ENCODE measurements at places on chromosomes 5 and 9.

DNA sequence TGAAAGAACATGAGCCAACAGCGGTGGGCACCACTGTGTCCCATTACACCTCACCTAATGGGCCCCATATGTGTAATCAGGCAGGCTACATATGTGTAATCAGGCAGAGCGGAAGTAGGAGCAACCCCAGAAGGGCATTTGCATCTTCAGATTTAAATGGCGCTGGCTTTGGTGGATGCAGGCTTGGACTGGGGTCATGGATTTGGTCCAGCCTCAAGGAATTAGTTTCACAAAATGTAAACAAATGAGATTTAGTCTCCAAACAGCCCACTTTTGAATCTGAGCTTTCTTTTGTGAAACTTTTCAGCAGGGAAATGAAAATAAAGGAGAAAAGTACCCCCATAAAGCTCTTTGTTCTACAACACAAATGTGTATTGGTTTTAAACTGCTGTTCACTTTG is 161.3 kb downstream of the LPAR1 start:
- DNase-seq = no peak

GRCh38 chr5:73674669-73675004 is 48.6 kb downstream of the ARHGEF28 start:
- no peak for DNase-seq

- no peak for DNase-seq
Measured at GRCh38 chr5:52922384-52922783, 66.8 kb upstream of the ITGA2 start.

DNA sequence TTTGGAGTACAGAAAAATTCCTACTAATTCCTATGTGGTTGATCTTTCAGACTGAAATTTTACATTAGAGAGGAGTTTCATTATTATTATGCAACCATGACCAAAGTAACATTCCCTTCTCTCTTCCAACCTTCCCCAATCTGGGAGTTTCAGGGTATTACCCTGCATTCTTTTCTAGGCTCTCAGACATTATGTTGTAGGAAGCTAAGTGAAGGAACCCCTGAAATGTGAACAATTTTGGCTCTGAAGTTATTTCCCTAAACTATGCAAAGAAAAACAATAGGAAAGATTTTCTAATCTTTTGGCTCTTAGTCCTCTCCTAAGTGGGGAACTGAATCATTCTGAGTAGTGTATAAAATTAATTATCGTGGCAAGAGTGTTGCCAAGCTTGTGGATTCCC is 63.3 kb upstream of the ZFAND5 start:
- no peak for DNase-seq

GRCh38 chr5:91379246-91379913 is 3.7 kb downstream of the ARRDC3 start:
- no peak for DNase-seq

- no peak for DNase-seq
Measured at GRCh38 chr9:76619640-76620039, 144.6 kb upstream of the PCA3 start.

DNA sequence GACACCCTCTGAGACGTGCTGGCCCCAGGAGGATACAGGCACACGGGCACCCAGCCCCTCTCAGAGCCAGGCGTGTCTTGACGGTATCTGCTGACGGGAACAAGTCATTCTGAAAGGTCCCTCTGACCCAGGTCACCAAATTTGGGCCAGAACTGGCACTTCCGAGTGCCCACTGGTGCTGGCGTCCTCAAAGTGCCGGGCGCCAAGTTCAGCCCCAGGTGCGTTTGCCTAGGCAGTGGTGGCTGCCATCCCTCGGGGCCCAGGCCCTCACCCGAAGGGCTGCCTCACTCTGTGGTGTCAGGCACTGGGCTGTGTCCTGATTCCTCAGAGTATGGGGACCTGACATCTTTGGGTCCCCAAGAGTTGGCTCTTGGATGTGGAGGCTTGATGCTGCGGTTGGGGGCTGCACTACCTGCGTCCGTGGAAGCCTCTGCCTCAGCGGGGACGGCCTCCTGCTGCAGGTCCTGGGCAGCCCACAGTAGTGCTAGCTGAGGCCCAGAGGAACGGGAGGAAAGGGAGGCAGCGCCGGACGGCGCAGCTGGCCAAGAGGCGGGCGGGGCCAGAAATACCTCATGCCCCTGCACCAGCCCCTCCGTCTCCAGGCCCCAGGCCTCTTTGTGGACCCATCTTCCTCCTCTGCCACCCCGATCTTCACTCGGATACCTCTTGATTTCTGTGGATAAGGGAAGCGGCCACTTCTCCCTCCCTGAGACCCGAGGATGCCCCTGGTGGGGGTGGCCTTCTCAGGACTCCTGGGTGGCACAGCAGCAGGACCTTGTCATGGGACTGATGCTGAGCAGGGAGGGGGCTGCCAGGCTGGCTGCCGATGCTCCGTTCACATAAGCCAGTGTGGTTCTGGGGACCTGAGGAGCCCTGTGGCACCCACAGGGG is 109.4 kb upstream of the LMX1B start:
- no peak for DNase-seq

GRCh38 chr5:159861086-159861485 is 55.2 kb upstream of the ADRA1B start:
- no peak for DNase-seq

GRCh38 chr9:18324928-18325745 is 148.8 kb upstream of the ADAMTSL1 start:
- no peak for DNase-seq

- DNase-seq = no peak
Measured at GRCh38 chr9:117325831-117326230, 89.0 kb downstream of the ASTN2 start.

- no peak for DNase-seq
Measured at GRCh38 chr9:130844044-130844451, 9.0 kb downstream of the ABL1 start.

DNA sequence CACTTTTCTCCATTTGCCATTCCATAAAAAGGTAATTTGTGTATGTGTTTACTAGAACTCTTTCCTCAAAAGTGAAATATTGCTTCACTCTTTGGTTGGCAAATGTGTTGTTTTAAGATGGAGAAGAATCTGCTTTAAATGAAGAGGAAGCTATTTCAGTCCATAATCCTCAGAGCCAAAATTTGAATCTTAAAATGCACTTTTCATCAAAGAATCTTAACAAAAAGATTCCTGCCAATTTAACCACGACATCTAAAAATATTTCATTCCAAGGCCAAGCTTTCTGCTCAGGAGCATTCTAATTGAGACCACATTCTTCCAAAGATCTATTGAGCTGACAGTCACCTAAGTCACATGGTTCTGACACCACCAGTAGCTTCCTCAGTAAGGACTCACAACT is 7.5 kb downstream of the GABRB2 start:
- no peak for DNase-seq

- no peak for DNase-seq
Measured at GRCh38 chr9:69895659-69896058, 75.0 kb downstream of the CFAP95 start.

DNA sequence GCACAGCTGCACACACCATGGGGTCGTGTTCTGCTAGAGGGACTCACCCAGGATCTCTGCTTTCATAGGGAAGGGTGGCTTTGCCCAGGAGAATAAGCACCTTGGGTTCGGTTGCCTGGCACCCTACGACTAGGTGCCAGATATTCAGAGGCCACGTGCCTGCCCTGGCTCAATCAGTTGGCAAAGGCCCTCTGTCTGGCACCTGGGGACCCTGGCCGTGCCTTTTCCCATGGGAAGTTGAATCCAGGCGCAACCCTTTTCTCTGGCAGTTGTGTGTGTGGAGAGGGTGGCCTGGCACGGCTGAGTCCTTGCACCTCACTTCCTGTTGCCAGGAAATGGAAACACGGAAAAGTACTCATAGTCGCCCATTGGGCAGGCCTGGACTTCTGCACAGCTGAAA is 10.2 kb upstream of the ANKH start:
- no peak for DNase-seq

DNA sequence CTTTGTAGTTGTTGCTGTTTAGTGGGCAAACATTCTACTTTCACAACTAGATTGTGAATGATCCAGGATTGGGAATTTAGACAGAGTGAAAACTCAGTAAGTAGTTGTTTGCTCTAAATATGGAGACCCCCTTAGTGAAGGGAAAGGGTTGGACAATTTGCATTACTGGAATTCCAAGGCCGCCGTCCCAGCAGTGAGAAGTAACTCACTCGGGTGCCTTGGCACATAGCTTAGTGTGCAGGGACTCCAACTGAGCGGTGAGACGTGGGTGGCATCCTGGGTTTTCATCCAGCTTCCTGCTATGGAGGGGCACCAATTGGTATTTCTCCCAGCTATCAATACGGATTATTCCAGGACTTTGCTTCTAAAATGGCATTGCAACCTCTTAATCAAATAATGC is 69.7 kb upstream of the FCN1 start:
- DNase-seq = no peak

DNA sequence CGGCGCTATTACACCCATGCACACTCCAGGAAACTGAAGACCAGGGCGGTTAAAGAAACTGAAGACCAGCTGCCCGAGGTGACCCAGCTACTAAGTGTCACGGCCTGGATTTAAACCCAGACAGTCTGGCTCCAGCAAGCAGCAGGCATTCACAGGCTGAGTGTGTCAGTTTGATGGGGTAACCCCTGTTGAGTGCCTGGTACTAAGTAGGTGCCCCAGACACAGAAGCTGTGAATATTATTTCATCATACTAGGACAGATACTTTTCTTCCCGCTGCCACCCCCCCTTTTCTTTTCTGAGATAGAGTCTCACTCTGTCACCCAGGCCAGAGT is 7.3 kb downstream of the ENG start:
- no peak for DNase-seq

GRCh38 chr5:176774216-176775171 is 35.9 kb upstream of the UNC5A start:
- no peak for DNase-seq

DNA sequence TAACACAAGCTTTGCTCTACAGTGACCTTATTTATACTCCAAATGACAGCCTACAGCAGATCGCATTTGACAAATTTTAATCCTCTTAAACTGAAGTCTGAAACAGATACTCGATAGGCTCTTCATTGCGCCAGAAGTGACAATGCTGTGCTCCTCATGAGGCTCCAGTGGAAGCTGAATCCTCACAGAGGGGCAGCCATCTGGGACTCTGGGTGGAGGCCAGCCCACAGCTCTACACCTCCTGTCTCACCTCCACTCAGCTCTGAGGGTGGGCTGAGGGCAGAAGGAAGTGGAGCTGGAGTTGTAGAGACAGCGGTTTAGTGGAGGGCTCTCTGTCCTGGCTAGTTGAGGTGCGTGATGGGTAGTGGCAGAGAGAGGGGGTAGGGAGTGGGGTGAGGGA is 283.3 kb upstream of the ANKRD55 start:
- no peak for DNase-seq

DNA sequence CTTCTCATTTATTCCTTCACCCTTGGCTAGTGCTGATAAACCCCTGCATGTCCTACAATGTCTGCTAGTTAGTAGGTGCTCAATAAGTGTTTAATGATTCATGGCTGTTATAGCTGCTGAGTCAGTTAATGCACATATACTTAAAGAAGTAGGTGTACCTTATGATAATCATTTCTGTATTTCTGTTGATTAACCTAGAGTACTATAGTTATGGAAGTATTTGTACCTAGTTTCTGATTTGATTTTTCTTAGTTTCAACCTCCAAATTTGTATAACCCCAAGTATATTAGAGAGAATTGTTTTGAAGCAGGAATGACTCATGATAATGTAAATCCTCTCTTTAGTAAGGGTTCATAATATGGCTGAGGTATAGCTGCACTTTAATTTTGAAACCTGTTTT is 8.9 kb downstream of the SMAD5 start:
- DNase-seq = no peak

- no peak for DNase-seq
Measured at GRCh38 chr5:179347581-179347980, 2.3 kb upstream of the ADAMTS2 start.

GRCh38 chr9:97500263-97500662 is 1.2 kb upstream of the TMOD1 start:
- DNase-seq = no peak

DNA sequence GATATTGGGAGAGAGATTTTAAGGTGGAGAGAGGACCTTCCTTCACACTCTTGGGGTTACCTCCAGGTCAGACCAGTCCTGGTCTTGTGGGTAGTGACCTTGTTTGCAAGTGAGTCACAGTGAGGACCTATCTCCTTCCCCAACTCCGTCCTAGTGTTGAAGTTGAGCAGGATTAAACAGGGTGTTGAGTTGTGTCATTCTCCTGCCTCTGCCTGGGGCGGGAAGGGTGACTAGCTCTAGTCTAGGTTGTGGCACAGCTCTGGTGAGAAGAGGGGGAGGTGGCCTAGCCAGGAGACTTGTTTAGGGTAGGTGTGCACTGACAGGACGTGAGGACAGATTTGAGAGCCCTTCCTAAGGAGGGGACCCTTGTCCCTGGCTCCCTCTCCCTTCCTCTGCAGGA is 119.6 kb upstream of the PITX1 start:
- no peak for DNase-seq

DNA sequence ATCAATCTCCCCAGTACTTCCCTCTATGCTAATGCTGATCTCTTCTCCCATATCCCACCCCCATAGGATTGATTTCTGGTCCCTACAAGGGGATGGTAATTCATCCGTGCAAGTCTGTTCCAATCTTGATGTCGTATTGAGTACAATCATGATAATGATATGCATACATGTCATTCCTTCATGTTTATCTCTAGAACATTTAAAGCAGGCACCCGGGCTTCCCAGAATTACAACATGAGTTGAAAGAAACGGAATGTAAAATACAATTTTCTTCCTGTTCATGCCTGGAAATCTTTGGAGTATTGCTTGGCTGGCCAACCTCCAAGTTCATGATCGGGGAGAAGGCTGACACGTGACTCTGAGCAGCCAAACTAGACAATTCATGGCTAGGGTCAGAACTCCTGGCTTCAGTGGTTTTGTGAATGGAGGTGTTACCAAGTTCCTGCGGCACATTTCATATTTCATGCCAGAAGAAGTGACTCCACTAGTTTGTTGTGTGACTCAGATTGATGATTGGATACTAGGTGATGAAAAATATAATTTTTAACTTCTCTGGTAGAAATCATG is 66.6 kb downstream of the C9orf152 start:
- no peak for DNase-seq

DNA sequence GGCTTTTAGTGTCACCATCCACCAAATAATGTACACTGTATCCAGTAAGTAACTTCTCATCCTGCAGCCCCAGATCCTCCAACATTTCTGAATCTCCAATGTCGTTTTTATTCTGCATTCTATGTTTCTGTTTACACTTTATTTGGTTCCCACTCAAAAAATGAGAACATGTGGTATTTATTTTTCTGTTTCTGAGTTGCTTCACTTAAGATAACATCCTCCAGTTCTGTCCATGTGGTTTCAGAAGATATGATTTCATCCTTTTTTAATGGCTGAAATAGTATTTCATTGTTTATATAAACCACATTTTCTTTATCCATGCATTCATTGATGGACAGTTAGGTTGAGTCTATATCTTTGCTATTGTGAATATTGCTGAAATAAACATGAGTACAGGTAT is 677.3 kb upstream of the FTMT start:
- DNase-seq = no peak

- no peak for DNase-seq
Measured at GRCh38 chr9:38294220-38294960, 98.1 kb upstream of the ALDH1B1 start.

DNA sequence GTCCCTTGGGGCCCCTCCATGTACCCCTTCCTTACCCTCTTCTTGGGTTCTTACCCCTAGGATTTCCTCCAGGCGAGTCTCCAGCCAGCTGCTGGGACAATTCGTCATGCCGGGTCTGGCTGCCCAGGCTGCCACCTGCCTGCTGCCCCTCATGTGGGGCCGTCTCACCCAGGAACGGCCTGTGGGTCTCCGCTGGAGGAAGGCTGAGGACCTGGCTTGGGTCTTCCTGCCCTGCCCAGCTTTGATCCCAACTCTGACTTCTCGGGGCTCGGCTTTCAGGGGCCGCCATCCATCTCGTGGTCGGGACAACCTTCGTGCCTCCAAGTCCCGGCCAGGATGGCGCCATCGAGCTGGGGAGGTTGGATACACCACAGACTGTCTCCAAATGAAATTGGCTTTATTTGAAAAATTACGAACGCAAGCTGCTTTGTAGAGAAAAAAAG is 38.1 kb downstream of the HMCN2 start:
- DNase-seq = no peak

Measured in CD4-positive, alpha-beta T cell treated with Interleukin-2 at 100 ng/mL for 4 hours (primary cell).